ENCODE measurements at places on chromosomes 4 and X. TPM values are rescaled to one million over a fixed set of nuclear protein-coding genes. Genes with fewer than 3 reads are reported as not detected.
A peak's percentile ranks its signal among the peaks of the same experiment; 100 is the strongest.

Gene CXCL8
- total RNA-seq: 9.6 TPM

Gene MAGEA11
- 0.82 TPM for total RNA-seq

Gene CXCL11
- not detected for total RNA-seq

Gene DCAF12L1
- total RNA-seq: 1.9 TPM

Gene ODAM
- total RNA-seq: not detected

- no peak for DNase-seq
These were observed 2.9 kb upstream of the MSL3 start for GRCh38 chrX:11754958-11755645.

- DNase-seq: no peak
These were observed 63.1 kb downstream of the TSC22D3 start for GRCh38 chrX:107712231-107713202.

DNA sequence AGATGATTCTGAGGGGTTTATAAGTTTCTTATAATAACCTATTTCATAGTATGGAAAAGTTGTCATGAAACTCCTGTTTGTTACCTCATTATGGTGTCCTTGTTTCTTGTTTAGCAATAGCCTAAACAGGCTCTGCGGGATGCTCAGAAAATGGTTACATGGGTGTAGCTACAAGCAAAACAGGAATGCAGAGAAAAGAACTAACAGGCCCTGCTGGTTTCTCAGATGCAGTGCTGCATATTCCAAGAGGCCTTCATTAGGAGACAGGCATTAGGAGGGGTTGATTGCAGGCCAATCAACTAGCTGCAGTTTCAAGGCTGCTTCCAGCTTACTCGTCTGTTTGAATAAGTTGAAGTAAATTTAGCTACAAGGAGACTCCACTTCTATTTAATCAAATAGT lies 37.6 kb upstream of the HPGD start:
- DNase-seq: peak; percentile 26

GRCh38 chrX:104659005-104659744 lies 93.2 kb downstream of the IL1RAPL2 start:
- peak; percentile 32 for DNase-seq

GRCh38 chr4:80301884-80302283 lies 33.6 kb upstream of the CFAP299 start:
- DNase-seq: no peak

DNA sequence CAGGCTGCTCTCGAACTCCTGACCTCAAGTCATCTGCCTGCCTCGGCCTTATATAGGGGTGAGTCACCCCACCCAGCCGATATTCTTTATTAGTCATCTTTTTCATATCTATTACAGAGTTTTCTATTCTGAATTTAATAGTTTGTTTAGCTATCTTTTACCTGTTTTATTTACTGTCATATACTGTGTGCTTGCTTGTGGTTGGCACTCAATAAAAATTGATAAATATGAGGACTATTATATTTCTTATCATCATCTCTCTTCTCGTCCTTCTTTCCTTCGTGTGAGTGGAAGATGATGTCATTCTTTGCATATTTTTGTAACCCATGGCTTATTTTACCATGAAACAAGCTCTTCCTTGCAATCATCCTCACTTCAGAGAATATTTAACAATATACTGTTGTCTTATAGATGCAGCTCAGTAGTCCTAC lies 265.5 kb downstream of the ARHGAP24 start:
- DNase-seq: no peak

GRCh38 chrX:35150052-35150451 lies 207.5 kb downstream of the FAM47B start:
- DNase-seq: peak; percentile 30

All from tongue (tissue), 3 donors.